Osteoblast (primary cell): ENCODE measurements at places on chromosomes 12 and 14. TPM values are rescaled to one million over a fixed set of nuclear protein-coding genes. Genes with fewer than 3 reads are reported as not detected.

Gene CCDC175
- not detected in 2 replicates for total RNA-seq

Gene CBLN3
- 3.5 and 4.0 TPM in 2 replicates for total RNA-seq

Gene GARIN6
- not detected in 2 replicates for total RNA-seq

Gene C12orf50
- under 0.01 TPM in 1 of 2 replicates, not detected in the other for total RNA-seq

Gene OTOGL
- total RNA-seq: 0.36 and 0.59 TPM in 2 replicates

GRCh38 chr14:38867561-38868150 lies 235.4 kb downstream of the SEC23A start:
- DNase-seq: peak; percentile 19

GRCh38 chr12:86721713-86722397 lies 465.7 kb upstream of the MGAT4C start:
- no peak for DNase-seq

GRCh38 chr12:6465467-6466183 lies 4.9 kb downstream of the VAMP1 start:
- peak; percentile 97 for DNase-seq

GRCh38 chr12:81518638-81519037 lies 240.5 kb downstream of the PPFIA2 start:
- DNase-seq: no peak

- no peak for DNase-seq
Measured at GRCh38 chr12:87806310-87806709, 222.9 kb downstream of the C12orf50 start.

DNA sequence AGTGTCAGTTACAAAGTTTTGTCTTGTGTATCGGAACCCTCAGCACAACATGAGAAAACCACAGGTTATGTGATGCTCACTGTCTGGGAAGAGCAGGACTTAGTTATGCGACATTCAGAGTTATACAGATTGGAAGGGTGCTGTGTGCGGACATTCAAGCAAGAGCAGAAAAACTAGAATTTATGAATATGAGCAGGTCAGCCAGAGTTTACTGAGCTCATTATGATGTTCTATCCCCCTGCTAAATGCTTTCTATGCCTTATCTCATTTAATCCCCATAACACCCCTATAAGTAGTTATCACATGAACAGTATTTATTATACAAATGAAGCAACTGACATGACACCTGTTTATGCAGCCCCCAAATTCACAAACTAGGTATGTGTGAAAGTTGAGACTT lies 1083.2 kb downstream of the FLRT2 start:
- DNase-seq: no peak

DNA sequence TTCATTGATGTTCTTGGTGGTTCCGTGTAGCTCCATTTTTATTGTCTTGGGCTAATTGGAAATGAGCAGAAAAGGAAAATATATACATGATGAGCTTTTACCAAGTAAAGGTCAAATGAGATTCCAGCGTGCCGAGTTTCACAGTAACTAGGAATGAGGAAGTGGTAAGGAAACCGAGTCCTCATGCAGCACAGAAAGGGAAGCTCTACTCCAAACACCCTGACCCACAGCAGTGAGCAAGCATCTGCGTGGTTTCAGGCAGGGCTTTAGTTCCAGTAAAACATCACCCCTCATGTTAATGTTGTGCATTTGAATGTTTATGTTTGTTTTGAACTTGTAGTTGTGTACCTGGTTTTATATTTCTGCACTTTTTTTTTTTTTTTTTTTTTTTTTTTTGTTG lies 208.0 kb downstream of the SLC41A2 start:
- DNase-seq: no peak

DNA sequence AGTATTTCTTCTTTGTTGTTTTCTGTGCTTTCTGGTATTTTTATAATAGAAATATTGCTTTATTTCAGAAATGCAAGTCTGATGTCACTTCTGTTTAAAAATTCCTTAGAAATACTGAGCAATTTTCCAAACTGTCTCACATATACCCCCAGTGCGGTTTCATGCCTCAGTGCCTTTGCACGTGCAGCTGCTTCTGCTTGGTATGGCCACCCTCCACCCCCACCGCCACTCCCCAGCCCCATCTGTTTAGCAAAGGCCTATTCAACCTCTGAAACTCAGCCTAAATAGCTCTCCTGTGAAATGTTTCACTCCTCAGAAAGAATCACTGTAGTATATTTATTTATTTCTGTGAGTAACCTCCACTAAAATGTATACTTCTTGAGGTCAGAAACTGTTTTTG lies 52.3 kb downstream of the PPM1H start:
- no peak for DNase-seq
